ENCODE measurements at places on chromosomes 1 and 21.

GRCh38 chr1:175597969-175598765, 145.2 kb downstream of the TNR start:
- no peak for DNase-seq

DNA sequence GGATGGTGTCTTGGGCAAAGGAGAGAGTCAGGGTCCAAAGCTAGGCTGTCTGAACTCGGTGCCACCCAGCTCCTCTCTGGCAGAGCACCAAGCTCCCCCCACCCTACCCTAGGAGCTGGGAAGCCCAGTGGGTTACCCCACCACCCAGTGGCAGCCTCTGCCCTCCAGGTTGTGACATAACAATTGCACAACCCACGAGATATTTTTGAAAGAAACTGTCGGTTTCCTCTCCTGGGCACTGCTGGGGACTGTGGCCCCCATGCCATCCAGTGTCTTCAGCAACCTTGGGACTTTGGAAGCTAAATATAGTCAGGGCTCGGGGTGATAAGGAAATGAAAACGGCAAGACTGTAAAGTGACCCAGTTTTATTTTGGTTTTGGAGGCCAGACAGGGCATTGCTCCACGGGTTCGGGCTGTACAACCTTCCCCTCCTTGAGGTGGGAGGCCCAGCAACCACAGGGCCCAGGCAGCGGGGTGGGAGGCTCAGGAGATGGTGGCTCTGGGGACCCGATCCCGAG, 1.4 kb downstream of the CITED4 start:
- DNase-seq: no peak

- DNase-seq: no peak
Measured at GRCh38 chr1:113269168-113269963, 120.9 kb upstream of the MAGI3 start.

GRCh38 chr1:3270403-3271245, 183.8 kb upstream of the ARHGEF16 start:
- no peak for DNase-seq

GRCh38 chr1:29967261-29967660, 730.9 kb downstream of the PTPRU start:
- DNase-seq: no peak

DNA sequence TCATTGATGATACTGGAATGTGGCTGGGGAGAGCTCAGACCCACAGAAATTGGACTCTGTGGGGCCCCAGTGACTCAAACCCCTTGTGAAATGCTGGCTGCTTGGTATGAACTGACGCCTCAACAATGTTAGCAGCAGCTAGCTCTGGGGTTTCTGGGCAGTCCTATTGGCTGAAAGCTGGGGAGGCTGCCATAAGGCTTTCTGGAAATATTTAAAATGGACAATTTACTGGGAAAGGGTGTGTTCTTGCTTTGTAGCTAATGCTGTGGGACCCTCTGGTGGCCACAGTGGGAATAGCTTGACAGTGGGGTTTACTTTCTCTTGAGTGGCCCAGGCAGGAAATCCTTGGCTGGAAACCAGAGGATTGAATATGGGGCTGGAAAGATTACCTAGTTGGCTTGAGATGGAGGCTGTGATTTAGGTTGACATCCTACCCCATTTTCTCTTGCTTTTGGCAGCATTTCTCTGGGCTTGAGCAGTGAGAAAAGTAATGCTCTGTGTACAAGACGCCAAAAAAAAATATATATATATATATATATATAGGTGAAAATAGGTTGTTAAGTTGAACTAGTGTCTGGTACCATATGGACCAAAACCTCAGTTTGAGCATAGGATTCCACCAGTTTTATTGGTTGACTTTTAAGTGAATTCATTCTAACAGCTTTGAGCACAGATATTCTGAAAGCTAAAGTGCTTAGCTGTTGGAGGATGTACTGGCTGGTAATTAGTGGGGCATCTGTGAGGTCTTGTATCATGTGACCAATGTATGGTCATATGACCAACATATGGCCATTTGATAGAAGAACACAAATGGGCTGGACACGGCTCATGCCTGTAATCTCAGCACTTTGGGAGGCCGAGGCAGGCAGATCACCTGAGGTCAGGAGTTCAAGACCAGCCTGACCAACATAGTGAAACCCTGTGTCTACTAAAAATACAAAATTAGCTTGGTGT, 8.2 kb upstream of the S100A10 start:
- peak; percentile 76 for DNase-seq

DNA sequence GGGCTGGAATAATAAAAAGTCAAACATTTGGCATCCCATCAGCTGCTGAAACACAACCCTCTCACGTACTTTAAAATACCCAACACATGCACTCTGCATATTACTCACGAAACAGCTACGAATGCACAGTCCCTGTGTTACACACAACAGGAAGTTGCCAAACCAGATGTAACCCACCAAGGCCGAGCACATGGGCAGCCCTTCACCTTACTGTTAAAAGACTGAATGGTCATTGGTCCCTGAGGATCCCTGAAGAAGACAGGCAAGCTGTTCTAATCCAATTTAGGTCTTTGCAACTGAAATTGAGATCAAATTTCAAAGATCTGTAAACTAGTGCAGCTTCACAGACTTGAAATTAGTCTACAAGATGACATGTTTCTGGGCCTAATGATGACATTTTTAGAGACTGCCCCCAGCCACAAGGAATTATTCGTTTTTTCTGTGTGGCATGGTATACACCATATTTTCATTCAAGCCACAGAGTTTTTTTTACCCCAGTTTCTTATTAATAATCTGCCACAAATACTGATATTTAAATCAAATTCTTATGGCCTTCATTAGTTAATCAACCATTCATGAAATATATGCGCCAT, 25.6 kb upstream of the IER5 start:
- peak; percentile 23 for DNase-seq

DNA sequence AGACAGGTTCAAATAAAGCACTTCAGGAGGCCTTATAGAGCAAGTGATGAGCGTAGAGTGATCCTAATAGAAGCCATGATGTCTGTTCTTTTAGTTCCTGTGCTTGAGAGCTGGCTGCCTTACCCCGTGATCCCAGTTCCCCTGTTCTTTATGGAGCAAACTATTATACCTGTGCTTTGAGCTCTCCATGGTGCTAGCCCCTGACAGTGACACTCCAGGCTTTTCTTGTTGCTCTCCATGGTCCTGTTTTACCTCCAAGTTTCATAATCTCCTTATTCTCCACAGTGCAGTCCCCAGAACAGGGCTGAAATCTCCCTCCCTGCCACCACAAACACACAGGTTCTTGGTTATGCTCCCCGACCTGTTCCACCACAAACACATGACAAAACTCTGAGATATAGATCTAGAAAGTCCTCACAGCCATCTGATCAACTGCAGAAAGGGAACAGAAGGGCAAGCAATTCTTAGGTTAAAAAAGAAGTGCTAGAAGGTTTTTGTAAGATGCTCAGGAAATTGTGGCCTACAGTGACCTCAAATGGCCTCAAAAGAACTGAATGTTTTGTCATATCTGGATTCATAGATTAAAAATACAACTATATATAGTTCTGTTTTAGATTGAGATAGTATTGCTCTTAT, 6.0 kb downstream of the CADM3 start:
- DNase-seq: no peak

- no peak for DNase-seq
Measured at GRCh38 chr1:243505986-243506689, 250.3 kb downstream of the SDCCAG8 start.

DNA sequence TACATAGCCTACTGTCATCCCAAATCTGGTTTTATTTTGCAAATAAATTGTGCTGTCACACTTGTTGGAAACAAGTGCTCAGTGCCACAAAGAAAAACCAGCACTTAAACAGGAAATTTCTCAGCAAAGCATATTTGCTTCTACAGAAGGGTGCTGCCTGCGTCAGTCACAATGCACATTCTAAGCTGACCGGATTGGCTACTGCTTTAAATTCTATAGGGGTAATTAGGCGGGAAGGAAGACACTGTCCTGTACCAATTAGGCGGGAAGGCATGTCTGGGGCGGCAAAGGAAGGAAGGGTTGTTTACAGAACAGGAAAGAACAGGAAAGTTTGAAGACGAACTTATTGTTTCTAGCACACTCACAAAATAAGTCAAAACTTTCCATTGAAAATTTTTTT, 2.8 kb downstream of the IFI16 start:
- peak; percentile 53 for DNase-seq

GRCh38 chr1:168386949-168387586, 106.4 kb downstream of the TBX19 start:
- peak; percentile 78 for DNase-seq

GRCh38 chr21:36255663-36256062, 64.3 kb upstream of the MORC3 start:
- DNase-seq: no peak

- DNase-seq: no peak
Measured at GRCh38 chr1:9045861-9046510, 19.8 kb upstream of the SLC2A7 start.

DNA sequence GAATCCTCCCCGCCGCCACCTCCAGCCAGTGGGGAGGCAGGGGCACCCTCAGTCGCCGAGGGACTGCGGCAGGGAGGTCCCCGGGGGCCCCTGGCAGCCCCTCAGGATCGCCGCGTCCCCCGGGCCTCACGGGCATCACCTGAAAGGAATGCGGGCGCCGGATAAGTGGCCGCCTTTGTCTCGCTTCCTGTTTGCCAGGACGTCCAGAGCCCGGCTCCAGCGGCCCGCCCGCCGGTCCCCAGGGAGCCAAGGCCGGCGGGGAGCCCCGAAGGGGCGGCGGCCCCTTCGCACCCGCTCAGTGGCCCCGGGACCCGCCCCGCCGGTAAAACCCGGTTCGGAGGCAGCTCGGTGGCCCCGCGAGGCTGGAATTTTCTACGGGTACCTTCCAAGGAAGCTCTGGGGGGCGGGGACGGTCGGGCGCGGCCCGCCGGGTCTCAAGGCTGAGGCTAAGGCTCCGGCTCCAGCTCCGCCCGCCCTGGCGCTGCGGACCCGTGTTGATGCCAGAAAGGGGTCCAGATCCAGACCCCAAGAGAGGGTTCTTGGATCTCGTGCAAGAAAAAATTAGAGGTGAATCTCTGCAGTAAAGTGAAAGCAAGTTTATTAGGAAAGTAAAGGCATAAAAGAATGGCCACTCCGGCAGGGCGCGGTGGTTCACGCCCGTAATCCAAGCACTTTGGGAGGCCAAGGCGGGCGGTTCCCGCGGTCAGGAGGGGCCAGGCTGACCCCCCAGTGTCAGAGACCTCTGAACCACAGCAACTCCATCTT, 12.6 kb downstream of the TINAGL1 start:
- no peak for DNase-seq

DNA sequence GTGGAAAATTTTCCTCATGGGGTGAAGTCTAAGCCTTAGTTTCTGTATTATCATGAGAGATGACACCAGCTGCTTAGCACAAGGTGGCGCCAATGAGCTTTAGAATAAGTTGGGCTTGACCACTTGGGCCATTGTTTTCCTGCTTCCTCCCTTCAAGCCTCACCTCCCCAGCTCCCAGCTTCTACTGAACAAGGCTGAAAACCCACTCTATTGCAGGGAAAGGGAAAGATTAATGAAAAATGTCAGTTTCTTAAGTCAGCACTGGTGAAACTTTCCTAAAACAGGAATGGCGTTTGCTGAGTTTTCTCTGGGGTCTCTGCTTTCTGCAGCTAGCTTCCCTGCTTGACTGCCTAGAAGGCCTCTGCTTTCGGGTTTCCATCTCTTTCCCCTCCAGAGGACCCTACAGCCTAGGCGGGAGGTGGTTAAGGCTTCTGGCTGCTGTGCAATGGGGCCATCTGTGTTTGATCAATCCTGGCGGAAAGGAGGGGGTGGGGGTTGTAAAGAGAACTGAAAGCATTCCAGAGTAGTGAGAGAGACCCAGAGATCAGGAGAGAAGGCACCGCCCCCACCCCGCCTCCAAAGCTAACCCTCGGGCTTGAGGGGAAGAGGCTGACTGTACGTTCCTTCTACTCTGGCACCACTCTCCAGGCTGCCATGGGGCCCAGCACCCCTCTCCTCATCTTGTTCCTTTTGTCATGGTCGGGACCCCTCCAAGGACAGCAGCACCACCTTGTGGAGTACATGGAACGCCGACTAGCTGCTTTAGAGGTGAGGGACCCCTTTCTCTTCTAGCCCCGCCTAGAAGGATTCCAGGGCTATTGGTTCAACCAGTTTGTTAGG, at the start of gene OLFML3:
TSS of gene OLFML3 (plus strand) at position 612 of the 840 bp plus-strand sequence. CDS start at position 655, 43 bp downstream.
- peak; percentile 40 for DNase-seq

GRCh38 chr1:159211331-159212136, 6.9 kb downstream of the ACKR1 start:
- DNase-seq: peak; percentile 57

DNA sequence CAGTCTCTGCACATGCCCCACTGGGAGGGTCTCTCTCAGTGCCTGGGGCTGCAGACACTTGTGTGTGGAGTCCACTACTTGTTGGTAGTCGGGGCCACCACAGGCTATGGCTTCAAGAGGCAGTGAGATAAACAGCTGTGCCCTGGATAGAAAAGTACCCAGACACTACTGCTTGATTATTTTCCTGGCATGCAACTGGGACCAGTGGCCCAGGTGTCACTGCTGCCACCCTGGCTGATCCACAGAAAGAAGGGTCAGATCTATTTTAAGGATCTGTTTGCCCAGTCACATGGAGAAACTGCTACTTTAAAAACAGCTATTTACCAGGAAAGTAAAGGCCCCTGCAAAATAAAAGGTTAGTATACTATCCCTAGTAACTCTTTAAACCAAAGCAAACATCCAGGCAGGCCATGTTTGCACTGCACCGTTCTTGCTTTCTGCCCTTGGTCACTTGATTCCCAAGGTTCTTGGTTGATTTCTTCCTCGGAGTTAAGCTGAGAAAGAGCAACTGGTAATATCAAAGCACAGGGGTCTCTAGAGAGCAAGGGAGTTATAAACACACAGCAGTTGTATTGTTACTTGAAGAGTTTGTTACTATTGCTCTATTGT, 99.9 kb downstream of the GLUL start:
- no peak for DNase-seq

GRCh38 chr1:172776071-172776470, 117.2 kb downstream of the FASLG start:
- no peak for DNase-seq

DNA sequence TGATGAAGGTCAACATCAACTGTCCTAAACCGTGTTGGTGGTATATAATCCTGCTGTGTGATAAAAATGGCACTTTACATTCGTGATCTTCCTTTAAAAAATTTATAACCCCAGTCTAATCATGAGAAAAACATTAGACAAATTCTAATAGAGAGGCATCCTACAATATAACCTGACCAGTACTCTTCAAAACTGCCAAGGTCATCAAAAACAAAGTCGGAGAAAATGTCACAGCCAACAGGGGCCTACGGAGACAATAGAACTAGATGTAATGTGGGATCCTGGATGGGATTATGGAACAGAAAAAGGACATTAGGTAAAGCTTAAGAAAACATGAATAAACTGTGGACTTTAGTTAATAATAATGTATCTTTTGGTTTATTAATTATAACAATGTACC, 25.0 kb downstream of the CDKN2C start:
- DNase-seq: no peak

Measured in activated naive CD4-positive, alpha-beta T cell treated with Interleukin-2 at 50 U/mL for 16 hours (primary cell).